ENCODE measurements at places on chromosomes 3 and 15.
A peak's percentile ranks its signal among the peaks of the same experiment; 100 is the strongest.

- no peak for DNase-seq
These were observed 89.0 kb downstream of the MRPL46 start for GRCh38 chr15:88378188-88378637.

DNA sequence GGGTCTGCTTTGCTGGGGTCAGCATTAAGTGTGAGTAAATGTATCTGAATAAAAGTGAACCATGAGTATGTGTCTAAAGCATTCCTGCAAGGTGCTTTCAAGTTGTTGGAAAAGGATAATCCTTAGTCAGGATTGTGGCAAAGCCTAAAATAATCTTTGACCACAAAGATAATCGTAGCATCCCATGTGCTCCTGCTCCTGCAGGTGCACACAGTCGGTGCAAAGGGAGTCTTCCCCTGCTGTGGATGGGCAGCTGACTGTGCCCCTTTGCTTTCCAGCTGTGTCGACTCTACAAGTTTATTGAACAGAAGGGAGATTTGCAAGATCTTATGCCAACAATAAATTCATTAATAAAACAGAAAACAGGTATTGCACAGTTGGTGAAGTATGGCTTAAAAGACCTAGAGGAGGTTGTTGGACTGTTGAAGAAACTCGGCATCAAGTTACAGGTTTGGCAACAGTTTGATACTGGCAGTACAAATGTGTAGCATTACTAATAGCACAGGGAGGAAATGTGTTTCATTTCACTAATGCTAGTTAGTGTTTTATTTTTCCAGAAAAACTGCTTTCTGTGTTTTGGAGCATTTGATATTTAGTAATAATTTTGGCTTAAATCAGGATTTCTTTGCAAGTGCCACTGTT, 22.6 kb downstream of the SRP14 start:
- DNase-seq: no peak

- DNase-seq: peak; percentile 78
These were observed at the start of gene INKA1 for GRCh38 chr3:49802719-49803464. Gene INKA1, plus strand, starts transcription at chr3:49803261. Its CDS starts 132 bp downstream, at chr3:49803393.

GRCh38 chr3:150823277-150823676, 60.3 kb upstream of the SIAH2 start:
- no peak for DNase-seq

GRCh38 chr3:119898478-119899191, 116.7 kb downstream of the NR1I2 start:
- DNase-seq: no peak

DNA sequence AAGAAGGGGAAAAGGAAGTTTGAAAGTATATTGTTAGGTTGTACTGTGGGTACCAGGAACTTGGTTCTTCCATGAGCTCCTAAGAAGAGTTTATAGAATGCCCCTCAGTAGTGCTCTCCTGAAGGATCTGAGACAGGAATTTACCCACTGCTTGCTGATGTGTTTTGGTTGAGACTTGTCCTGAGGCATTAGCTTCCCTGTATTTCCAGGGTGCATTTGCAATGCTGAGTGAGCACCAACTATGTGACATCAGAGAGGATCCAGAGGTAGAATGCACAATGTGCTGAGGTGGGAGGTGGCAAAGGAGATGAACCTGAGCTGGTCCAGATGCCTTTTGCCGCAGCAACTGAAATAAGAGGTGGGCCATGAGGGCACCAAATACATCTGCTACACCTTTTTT, 64.3 kb upstream of the LRRC3B start:
- DNase-seq: no peak

GRCh38 chr15:70851889-70852288, 2.1 kb downstream of the LARP6 start:
- no peak for DNase-seq

DNA sequence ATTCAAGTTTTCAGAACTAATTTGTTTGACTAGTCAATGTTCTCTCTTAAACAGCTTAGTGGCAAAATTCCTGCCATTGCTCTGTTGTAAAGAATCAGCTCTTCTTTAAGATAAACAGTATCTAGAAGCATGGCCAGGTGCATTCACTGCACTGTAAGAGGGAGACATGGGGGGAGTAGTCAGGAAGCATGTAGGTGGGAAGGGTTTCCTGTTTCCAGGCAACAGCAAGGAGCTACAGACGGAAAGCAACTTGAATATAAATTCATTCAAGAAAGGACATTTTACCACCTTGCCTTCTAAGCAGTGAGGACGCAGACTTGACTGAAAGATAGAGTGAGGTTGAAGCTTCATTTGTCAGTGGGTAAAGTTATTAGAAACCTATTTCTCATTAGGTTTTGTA, 55.3 kb downstream of the BBX start:
- DNase-seq: no peak

- DNase-seq: no peak
These were observed 11.5 kb upstream of the DNASE1L3 start for GRCh38 chr3:58222161-58222724.

DNA sequence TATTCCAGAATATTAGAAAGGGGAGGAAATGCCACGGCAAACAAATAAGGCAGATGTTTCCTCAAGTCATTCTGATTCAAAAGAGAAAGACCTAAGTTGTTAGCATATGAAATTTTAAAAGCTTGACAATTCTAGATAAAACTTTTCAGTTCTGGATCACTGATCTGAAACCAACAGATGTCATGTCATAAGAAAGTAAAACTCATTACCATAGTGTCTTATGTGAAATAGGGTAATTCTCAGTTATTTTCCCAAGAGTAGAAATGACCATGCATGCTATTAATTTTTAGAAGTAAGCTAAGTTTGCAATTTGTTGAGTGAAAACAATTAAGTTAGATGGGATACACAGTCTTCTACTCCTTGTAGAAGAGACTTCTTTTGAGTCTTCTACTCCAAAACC, 630.3 kb downstream of the NAALADL2 start:
- DNase-seq: no peak

Measured in stimulated activated naive B cell treated with anti-CD40 and anti-IgM and Interleukin-4, amounts not matched to agents 10 μg/mL and 1 μg/mL and 100 μg/mL, for 72 hours (primary cell).